ENCODE measurements at places on chromosomes 5 and 9.
A peak's percentile ranks its signal among the peaks of the same experiment; 100 is the strongest.

DNA sequence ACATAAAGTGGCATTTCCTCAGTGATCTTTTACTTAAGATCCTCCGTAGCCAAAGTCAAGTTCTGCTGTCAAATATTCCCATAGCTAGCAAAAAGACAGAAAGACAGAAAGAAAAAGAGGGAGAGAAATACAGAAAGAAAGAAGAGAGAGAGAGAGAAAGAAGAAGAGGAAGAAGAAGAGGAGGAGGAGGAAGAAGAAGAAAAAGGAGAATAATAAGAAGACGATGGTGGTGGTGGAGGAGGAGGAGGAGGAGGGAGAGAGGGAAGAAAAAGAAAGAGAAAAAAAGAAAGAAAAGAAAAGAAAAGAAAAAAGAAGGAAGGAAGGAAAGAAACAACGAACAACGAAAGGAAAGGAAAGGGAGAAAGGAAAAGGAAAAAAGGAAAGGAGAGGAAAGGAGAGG is 54.1 kb downstream of the FAT2 start:
- DNase-seq, result no peak

- no peak for DNase-seq
Measured at GRCh38 chr9:16120231-16120641, 567.4 kb downstream of the CCDC171 start.

- DNase-seq, result no peak
Measured at GRCh38 chr9:131180454-131180853, 55.1 kb downstream of the NUP214 start.

GRCh38 chr5:132764051-132764450 is 13.0 kb downstream of the SEPTIN8 start:
- DNase-seq, result no peak

DNA sequence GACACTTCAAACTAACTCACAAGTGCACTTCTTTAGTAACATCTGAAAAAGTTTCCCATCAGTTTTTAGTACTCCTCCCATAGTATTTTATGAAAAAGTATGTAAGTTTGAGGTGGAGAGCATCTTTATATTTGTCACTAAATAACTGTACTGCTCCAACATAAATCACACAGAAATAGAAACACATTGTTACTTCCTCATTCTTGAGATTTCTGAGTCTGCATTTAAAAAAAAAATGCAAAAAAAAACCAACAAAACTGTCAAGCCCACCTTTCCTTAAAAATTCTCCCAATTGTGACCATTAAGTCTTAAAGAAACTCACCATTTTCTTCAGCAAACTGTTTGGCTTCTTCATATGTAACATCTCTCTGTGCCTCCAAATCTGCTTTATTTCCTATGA is 18.7 kb downstream of the RAB14 start:
- DNase-seq, result no peak

DNA sequence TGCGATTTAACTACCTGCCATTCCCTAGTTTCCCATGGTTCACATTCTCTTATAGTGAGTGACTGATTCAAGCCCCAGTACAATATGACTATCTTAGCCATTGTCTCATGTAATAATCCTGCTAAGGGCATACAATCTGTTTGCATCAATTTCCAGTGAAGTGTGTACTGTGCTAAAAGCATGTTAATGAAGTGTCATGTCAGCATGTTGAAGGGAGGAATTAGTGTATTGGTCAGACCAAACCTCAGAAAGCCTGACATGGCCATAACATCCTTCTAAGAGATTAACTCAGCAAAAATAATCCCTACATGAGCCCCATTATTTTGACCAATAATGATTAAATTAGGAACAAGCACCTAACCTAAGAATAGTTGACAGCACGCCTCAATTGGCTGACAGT is 442.4 kb downstream of the ENC1 start:
- DNase-seq, result no peak

DNA sequence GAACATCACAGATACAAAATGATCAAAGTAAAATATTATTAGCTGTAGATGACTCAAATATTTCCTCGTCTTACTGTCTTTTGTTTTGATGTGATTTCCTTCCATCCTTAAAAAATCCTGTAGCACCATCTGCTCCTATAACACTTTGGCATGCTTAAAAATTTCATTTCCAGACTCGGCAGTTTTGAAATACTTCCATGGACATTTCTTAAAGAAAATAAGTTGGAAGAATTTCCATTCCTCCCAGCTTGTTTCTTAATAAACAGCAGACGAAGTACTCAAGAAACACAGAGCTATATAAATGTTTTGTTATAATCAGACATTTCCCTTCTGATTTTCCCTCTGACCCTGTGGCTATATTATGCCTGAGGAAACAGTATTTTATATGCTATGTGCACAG is 41.2 kb upstream of the SVEP1 start:
- DNase-seq, result no peak

DNA sequence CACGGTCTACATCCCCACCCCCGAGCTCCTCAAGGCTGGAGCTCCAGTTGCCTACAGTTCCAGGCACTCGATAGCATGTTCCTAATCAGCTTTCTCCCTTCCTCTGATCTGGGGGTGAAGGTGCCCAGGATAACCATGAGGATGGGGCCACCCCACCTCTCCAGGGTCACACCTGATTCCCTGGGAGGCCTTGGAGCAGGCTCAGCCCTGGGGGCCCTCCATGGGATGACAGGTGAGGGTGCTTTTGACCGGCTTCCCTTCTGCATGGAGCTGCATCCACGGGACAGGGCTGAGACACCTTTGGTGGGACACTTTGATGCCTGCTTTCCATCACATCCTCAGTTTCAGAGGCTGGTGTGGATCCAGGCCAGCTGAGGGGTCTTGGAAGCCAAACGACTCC is 28.6 kb downstream of the GADD45G start:
- no peak for DNase-seq

DNA sequence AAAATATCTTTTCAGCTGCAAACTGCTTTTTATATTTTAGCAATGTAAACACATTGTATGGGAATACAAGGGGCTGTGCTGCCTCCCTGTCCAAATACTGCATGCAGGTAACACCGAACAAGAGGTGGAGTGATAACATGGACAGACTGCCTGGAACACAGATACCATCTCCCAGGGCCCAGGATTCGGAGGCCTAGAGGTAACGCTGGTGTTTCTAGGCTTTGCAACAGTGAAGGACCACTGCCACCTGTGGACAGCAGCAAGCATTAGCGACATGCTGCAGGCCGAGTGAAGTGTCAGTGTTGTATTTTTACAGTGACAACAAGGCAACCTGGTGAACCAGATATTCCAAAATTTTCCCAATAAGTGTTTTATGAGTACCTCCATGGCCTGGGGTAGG is 379.1 kb downstream of the DMRT2 start:
- no peak for DNase-seq

GRCh38 chr5:142597546-142598337 is 88.1 kb downstream of the FGF1 start:
- no peak for DNase-seq

GRCh38 chr5:131206772-131207171 is 36.0 kb downstream of the LYRM7 start:
- DNase-seq, result no peak

DNA sequence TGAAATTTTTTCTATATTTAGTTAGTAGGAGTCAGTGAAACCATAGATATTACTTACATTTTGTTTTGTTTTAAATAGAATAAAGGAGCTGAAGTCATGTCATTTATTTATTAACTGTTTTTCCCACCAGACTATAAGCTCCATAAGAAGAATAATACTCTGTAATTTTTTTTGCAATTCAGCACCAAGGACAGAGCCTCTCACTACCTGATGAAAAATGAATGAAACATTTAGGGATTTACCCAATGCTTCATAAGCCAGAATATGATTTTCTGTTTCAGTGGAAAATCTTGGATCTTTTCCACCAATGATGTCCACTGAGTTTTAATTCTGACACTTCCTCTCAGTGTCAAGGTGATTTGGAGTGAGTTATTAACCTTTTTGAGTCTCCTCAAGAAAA is 624.9 kb upstream of the GRAMD2B start:
- DNase-seq, result no peak

DNA sequence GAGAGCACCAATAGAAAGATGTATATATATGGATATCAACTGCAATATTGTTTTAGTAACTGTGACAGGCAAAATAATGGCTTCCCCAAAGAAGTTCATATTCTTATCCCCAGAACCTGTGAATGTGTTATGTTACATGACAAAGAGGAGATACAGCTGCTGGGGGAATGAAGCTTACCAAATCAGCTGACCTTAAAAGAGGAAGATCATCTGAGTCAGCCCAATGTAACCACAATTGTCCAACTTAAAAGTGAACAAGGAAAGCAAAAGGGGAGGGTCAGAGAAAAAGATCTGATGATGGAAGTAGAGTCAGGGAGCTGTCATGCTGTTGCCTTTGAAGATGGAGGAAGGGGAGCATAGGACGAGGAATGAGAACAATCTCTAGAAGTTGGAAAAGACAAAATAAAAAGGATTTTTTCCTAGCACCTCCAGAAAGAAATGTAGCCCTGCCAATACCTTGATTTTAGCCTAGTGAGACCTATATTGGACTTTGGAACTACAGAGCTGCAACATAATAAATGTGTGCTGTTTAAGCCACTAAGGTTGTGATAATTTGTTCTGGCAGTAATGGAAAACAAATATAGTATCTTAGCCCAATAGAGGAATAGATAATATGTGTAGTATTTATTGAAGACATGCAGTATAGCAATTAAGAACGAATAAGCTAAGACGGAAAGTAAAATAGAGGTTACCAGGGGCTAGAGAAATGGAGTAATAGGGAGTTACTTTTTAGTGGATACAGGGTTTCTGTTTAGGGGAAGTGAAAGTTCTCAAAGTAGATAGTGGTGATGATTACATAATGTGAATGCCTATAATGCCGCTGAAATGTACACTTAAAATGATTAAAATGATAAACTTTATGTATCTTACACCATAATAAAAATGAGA is 115.9 kb downstream of the PIK3R1 start:
- DNase-seq, result no peak

DNA sequence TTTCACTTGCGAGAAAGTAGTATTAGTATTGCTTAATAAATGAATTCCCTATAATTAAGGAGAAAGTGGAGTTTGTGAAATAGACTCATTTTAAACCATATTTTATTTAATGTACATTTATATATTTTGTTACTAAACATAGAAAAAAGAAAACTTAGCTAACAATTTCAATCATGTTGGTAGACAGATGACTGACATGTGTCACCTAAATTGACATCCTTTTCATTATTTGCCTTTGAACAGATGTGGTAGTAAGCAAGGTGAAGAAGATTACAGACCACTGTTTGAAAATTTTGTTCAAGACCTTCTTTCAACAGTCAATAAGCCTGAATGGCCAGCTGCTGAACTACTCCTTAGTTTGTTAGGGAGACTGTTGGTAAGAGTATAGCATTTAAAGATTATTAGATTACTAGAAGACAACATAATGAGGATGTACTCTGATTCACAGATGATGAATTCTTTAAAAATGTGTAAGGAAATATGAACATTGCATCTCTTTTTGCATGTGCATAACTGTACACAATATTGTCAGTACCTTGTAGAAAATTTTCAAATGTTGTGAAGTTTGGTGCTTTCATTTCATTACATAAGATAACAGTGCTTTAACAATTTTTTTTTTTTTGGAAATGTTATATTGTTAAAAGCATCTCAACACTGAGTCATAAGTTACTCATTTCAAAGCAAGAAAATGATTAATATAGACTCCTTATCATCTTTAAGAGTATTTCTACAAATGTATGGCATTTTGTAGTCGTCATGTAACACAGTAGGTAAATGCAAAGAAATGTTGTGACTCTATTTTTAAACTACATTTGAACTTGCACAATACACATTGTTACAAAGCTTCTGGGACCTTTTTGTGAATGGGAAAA is 139.5 kb downstream of the NIPBL start:
- no peak for DNase-seq

DNA sequence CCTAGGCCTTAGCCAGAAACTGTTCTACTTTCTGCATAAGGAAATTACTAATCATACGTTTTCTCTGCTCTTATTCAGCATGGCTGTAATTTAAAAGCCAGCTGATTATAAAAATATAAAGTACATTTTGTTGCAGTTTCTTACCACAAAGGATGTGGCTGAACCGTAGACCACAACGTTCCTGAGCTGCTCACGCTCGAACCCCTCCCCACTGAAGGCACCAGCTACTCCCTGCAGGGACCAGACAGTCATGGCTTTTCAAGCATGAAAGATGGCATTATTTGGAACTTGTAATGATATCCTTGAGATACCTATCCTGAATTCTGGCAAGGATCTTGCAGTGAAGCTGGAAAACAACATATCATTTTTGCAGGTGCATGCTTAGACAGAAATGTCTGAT is 91.8 kb upstream of the DMRT1 start:
- peak; percentile 8 for DNase-seq

DNA sequence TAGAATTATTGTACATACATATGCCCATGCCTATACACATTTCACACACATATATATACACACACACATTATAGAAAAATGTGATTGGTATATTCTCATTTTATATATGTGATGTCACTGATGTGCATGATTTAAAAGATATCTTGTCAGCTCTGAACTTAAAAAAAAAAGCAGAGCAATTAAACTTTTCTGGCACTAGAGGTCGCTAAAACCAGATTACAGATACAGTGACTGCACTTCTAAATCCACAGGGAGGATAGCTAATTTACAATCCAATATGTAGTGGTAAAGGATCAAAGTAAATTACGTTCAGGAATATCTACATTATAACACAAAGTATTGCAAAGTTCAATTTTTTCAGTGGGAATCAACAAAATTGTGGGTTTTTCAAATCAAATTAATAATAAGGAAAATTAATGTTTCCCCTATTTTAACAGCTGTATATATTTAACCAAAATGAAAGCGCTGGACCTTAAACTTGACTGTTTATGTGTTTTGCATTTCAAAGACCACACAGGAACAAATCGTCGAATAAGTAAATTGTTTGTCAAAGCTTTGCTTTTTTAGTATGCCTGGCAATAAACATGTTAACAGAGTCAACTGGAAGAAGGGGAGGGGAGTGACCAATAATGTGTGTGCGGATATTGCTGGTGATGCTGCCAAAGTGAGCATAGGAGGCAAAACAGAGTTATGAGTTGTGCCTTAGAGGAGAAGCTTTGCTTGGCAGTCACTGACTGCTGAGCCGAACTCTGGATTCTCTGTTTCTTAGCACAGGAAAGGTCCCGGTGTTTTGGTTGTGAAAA is 1201.4 kb upstream of the C9orf72 start:
- DNase-seq, result no peak

- DNase-seq, result no peak
Measured at GRCh38 chr9:92003308-92004044, 53.4 kb upstream of the ROR2 start.

- DNase-seq, result no peak
Measured at GRCh38 chr5:12675959-12676358, 771.7 kb upstream of the CTNND2 start.

DNA sequence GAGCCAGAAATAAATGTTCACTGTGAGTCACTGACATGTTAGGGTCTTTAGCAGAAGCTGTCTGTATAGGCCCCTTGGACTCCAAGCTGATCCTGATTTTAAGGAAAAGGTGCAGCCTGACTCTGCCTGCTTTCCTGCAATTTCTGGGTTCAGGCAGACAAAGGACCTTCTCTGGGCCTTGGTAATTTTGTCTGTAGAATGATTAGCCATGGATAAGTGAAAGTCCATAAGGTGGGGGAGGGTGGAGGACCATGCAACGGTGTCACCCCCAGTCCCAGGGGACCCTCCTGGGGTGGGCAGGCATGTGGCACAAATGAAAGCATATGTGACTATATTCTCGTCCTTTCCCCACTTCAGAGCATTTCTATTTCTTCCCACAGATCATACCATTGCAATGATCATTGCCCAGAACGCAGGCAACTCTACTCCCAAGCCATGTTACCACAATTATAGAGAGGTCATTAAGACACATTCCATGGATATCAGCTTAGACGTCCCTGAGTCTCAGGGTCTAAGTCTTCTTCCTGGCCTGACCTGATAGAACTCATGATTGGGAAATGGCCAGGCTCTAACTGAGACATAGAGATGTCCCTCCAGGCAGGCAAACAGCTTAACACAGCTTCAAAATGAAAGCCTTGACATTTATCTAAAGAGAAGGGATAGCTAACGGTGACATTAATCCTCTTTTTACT is 157.9 kb upstream of the ALDH1B1 start:
- no peak for DNase-seq

Measured in central memory CD4-positive, alpha-beta T cell (primary cell).